ENCODE measurements at places on chromosomes 16 and 17. TPM values are rescaled to one million over a fixed set of nuclear protein-coding genes. Genes with fewer than 3 reads are reported as not detected.

SLC38A8 gene
- not detected for total RNA-seq

ARL4D gene
- 22.0 TPM for total RNA-seq

CDR2 gene
- 37.9 TPM for total RNA-seq

CDH1 gene
- 0.52 TPM for total RNA-seq

KRTAP16-1 gene
- total RNA-seq, result not detected

FBXL16 gene
- 0.13 TPM for total RNA-seq

TBC1D3G gene
- not detected for total RNA-seq

CFAP97D1 gene
- total RNA-seq, result not detected

NOG gene
- 2.0 TPM for total RNA-seq

TMEM92 gene
- 0.07 TPM for total RNA-seq

SMPD3 gene
- 0.07 TPM for total RNA-seq

HBA1 gene
- total RNA-seq, result not detected

KCNG4 gene
- not detected for total RNA-seq

NXPH3 gene
- total RNA-seq, result 2.9 TPM

DNAAF8 gene
- total RNA-seq, result 1.2 TPM
